ENCODE measurements at places on chromosomes 3 and 15.

DNA sequence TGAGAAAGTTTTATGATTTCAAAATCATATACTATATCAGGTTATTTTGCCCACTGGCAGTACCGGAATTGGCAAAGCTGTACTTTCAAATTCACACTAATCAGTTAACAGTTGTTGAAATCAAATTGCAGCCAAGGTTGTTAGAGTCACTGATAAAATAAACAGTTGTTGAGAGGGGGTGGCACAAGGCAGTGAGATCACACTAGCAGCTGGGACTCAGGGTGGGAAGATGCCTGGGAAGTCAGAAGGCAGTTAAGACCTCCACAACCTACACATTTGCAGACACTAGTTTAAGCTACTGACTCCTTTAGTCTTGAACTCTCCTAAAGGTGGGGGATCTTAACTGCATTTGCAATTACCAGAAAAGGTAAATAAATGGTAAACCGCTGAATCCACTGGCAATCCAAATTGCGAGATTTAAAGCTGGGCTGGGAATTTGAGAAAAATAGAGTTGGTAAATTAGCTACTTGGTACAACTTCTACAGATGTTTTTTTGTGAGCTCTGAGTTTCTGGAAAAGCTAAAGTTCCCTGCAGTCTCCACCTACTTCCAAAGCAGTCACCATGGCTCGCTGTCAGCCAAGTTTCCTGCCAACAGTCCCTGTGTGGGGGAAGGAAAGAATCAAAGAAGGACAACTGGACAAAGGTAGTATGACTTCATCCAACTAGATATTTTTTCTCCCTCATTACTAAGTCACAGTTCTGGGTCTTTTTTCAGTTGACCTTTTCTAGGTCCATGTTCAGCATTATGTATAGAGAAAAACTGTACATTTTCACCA lies 105.7 kb downstream of the ZNF385D start:
- no peak for DNase-seq

- DNase-seq, result no peak
Measured at GRCh38 chr3:67790043-67790442, 135.6 kb upstream of the SUCLG2 start.

DNA sequence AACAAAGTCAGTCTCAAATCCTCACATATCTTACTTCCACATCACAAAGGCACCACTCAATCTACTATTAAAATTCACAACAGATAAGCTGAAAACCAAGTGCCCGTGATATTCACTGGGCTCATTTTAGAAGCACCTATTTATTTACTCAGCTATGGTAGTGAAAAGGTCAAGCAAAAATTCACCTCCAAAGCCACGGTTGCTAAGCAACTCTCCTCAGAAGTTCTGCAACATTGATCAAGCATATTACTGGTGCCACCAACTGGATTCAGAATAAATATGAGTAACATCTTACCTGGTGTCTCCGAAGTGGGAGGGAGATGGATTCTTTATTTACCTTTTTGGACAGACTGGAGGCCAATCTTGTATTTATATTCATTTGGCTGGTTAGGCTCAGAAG lies 714.8 kb downstream of the FHIT start:
- DNase-seq, result no peak

DNA sequence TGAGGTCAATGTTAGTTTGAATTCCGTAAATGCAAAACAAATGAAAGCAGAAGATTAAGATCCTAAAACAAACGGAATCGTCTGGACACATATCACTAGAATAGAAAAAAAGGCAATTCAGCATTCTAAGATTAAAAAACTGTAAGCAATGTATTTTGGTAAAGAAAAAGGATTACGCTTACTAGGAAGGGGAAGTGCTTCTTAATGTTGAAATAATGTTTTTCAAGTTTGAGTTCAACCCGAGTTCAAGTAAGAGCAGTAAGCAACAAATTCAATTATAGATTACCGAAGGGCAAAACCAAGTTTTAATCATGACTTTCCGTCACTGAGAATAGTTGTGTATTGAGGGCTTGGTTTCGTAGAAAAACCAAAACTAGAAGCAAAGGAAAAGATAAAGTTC lies 637 bp downstream of the CIP2A start:
- no peak for DNase-seq

DNA sequence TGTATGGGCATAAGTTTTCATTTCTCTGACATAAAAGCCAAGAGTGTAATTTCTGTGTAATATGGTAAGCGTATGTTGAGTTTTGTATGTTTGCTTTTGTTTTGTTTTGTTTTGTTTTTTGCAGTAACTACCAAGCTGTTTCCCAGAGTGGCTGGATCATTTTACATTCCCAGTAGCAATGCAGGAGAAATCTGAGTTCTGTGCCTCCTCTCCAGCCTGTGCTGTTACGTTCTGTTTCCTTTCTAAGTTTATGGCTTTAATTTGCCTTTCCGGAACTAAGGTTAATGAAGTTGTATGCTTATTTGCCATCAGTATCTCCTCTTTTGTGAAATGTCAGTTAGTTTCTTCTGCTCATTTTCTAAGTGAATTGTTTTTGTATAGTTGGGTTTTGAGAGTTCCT lies 307.8 kb downstream of the GABRG3 start:
- peak; percentile 13 for DNase-seq

- peak; percentile 77 for DNase-seq
Measured at GRCh38 chr3:45656575-45657363, 32.4 kb upstream of the SACM1L start.

DNA sequence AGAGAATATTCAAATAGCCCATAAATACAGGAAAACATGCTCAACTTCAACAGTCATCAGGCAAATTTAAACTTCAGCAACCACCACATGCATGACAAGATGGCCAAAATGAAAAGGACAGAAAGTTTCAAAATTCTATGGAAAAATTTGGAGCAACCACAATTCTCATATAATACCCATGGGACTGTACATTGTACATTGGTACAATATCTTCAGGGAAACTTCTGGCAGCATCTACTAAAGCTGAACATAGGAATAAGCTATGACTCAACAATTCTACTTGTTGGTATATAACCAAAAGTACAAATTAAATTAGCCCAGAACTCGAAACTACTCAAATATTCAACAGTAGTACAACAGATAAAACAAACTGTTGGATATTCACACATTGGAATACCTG lies 847.6 kb downstream of the TBL1XR1 start:
- no peak for DNase-seq

DNA sequence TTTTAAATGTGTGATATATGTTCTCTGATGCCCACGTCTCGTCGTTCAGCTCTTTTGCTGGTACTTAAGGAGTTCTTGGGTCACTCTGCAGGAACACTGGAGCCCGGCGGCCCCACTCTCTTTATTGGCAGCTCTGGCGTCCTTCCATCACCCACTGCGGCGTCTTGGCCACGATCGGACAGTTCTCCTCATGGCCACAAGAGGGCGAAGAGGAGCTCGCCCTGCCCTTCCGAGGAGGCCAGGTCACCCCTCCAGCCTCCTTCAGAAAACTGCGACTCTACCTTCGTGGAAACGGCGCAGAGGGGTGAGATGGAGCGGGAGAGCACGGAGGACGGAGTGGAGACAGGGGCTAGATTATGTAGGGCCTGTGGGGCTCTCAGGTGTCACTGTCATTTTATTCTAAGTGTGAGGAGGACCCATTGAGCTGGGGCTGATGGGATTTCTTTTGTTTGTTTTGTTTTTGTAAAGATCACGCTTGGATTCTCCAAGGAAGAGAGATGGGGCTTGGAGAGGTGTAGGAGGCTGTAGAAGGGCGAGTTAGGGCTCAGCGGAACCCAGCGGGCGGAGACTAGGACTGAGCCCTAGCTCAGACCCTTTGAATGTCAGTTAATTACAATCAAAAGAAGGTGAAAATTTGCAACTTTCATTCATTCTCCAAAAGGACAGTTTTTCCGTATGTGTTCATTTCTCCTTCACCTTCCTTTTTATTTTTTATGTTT lies 28.0 kb upstream of the GABRA5 start:
- no peak for DNase-seq

DNA sequence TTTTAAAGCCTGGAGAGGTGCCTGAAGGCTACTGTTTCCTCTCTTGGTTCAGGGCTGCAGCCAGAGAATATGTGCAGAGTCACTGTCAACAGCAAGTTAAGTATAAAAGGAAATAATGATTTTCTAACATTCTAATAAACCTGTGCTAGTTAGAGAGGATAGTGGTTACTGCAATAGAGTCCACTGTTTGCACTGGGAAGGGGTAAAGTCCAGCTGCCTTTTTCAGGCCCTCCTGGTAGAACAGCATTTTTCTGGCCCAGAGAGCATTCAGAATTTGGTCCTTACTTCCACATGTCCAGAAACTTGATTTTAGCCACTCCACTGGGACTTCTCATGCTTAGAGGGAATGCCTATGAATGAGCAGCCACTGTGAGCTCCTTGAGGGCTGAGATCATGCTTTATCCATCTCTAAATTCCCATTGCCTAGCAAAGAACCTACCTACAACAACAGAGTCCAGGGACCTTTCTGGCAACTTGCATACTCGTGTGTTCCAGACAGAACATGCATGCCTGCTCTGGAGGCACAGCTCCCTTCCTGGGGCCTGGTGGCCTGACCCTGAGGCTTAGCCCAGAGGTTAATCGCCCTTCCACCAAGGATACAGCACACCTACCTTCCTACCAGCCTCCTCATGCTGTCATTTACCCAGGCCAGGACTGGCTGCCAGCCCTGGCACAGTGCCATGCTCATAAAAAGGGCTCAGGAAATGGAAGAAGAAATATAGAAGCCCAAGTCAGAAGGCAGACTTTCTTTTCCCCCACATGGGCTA lies 50.3 kb upstream of the ATP13A3 start:
- no peak for DNase-seq

DNA sequence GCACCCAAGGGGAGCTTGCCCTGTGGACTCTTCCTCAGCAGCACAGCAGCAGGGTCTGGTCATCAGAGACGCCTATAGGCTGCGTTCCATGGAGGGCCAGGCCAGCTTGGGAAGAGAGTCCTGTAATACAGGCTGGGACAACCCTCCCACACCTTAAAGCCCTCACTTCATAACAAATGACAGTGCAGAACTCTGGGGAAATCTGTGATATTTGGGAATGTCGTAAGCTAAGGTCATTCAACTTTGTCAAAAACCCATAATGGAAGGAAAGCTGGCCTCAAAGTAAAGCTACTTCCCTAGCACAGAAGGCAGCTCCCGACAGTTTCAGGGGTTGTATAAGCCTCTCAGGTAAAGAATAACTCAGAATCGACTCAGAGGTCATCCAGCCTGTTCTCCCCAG lies 133.1 kb downstream of the MEGF11 start:
- no peak for DNase-seq

DNA sequence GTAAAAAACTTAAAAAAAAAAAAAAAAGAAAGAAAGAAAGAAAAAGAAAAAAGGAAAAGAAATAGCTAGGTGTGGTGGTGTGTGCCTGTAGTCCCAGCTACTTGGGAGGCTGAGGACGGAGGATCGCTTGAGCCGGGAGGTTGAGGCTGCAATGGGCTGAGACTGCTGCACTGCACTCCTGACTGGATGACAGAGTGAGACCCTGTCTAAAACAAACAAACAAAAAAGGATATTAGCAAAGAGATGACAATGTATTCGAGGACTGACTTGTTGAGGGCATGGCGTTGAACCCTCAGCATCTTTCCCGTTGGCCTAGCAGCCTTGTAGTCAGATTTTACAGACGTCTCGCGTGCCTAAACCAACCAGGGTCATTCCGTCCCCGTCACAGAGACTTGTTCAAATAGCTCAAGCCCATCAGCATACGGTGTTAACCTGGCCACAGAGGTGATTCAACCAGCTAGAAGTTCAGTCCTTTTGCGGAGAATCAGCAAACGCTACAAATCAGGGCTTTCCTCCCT lies 528 bp upstream of the NIT2 start:
- DNase-seq, result no peak

GRCh38 chr3:6878731-6879130 lies 17.8 kb downstream of the GRM7 start:
- DNase-seq, result no peak

DNA sequence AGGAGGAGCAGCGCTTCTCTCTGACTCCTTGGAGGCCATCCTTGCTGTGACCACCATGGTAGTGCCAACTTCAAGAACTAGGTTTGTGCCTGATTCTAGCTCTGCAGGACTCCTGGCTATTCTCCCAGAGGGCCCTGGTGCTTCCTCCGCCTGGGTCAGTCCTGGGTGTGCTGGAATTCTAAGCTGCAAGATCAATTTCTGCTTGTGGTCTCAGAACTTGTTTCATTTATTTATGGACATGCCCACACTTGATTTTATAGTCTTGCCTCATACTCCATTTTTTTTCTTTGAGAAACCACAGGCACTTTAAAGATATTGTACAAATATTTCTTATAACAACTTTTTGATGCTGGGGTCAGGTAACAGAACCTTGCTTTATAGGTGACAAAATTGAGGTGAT lies 87.6 kb downstream of the PDCD6IP start:
- no peak for DNase-seq

- DNase-seq, result no peak
Measured at GRCh38 chr3:81195478-81195877, 566.0 kb downstream of the GBE1 start.

GRCh38 chr3:149031096-149031495 lies 39.8 kb downstream of the GYG1 start:
- no peak for DNase-seq

DNA sequence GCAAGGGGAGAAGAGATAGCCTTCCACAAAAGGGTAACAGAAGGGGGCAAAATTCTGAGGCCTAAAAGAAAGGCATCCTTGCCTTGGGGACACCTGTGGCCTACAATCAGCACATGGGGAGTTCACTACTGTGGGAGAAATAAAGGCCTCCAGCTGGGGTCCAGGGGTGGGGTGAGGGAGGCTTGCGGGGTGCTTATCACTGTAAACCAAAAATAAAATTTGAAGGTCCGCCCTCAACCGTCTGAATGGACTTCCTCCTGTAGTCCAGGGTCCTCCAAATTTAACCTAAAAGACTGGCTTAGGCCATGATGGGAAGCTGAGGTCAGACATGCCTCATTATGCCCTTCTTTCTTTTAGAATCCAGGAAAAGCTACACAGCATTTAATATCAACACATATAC lies 2.1 kb upstream of the POLR2M start:
- DNase-seq, result no peak

DNA sequence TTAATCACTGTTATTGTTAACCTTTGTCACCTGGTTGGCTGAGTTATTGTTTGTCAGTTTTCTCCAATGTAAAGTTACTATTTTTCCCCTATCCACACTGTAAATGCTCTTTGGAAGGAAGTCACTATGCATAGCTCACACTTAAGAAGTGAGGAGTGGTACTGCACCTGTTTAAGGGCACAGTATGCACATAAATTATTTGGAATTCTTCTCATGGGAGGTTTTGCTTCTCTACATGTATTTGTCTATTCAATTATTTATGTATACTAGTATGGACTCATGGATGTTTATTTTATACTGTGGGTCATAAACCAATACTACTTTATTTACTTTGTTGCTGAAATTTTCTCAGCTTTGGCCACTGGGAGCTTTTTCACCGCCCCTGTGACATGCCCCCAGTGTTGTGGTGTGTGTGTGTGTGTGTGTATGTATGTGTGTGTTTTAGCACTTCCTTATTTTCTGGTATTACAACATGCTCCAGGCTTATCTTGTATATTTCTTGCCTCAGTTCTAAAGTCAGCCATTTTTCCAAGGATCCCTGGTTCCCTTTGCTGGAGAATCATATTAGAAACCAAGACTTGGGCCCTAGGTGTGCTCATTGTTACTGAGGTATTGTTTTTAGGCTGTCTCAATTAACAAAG lies 290.5 kb downstream of the KBTBD8 start:
- DNase-seq, result no peak

GRCh38 chr15:68924866-68925560 lies 5.3 kb upstream of the SPESP1 start:
- peak; percentile 65 for DNase-seq

Measured in renal cortex interstitium (tissue), 15 donors.